ENCODE measurements at places on chromosomes 13 and 19. TPM values are rescaled to one million over a fixed set of nuclear protein-coding genes. Genes with fewer than 3 reads are reported as not detected.

DNA sequence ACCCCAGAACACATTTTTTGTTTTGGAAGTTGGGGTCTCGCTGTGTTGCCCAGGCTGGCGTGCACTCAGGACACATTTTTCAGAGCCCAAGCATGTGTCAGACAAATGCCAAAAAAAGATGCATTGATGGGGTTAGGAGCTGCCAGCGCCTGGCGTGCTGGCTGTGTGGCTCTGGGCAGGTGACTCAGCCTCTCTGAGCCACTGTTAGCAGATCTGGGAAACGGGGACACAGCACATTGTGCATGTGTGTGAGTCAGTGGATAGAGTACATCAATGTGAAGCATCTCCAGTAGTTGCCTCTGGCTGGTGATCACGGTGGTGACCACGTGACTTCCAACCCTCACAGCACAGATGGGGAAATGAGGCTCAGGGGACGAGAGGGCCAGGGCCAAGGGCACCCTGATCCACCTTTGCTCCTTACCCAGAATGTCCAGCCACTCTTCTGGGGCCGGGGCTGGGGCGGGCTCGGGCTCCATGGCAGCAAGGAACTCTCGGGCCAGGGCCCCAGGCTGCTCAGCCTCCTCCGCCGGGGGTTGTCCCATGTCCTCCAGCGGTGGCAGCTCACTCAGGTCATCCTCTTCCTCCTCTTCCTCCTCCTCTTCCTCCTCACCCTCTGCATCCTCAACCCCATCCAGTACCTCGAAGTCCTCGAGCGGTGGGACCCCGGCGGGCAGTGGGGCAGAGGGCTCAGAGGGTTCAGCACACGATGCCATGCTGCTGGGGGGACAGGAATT is 1.9 kb downstream of the FKBP8 start:
- no peak for DNase-seq
- no peak overlapping the region for H3K4me3 ChIP-seq
- H3K4me1 ChIP-seq, result peaks cover 10% of the 10 kb centered on the region

DNA sequence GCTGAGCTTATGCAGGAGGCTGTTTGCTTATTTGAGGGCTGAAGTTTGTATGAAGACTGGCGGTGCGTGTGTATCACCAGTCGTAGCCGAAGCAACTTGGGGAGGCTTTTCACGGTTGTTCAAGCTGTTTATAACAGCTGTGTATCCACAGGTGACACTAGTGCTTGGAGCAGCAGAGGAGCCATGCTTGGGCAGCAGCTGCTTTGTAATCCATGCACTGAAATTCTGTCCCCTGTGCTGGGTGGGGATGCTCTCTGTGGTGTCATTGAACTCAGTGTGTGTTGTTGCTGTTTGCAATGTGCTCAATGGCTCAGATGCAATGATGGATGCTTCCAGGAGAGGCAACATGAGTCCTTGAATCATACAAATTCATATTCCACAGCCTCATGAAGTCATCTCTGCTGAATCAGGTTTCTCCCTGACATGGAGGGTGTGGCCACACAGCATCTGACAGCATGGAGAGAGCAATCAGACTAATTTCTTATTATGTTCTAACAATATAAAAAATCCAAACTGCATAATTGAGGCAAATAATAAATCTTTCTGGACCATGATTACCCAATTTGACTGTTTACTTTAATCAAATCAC is 18.8 kb upstream of the GTF3A start:
- no peaks in the 10 kb centered on the region for H3K36me3 ChIP-seq
- H3K27ac ChIP-seq, result no peak overlapping the region
- H3K27me3 ChIP-seq, result peaks cover 2% of the 10 kb centered on the region
- no peak for DNase-seq
- no peak overlapping the region for H3K4me3 ChIP-seq

DNA sequence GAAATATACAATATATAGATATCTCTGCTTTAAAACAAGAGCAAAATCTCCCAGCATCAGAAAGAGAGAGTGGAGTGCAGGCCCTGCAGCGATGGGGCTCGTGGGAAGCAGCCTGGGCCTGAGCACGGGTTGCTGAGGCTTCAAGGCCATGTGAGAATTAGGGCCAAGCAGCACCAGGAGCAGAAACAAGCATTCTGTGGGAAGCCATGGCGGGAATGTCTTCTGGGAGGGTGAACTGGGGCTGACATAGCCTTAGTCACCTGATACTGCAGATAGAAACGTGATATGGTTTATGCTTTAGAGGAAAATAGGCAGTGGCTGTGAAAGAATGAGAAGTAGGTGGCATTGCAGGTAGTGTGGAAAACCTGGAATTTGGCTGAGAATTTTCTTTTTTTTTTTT is 472.3 kb downstream of the IRS2 start:
- H3K4me3 ChIP-seq, result no peak overlapping the region
- no peak for DNase-seq
- H3K4me1 ChIP-seq, result peaks cover 19% of the 10 kb centered on the region
- H3K27me3 ChIP-seq, result no peaks in the 10 kb centered on the region
- no peaks in the 10 kb centered on the region for H3K36me3 ChIP-seq

- H3K36me3 ChIP-seq, result 0 out of 2 replicates have a peak, but pooled peaks cover 2% of the 10 kb centered on the region
- DNase-seq, result no peak
- no peak overlapping the region for H3K27ac ChIP-seq
- no peaks in the 10 kb centered on the region for H3K27me3 ChIP-seq
- peaks cover 28% of the 10 kb centered on the region for H3K4me1 ChIP-seq
Observed at GRCh38 chr19:8371011-8371804, 7.3 kb downstream of the ANGPTL4 start.

DNA sequence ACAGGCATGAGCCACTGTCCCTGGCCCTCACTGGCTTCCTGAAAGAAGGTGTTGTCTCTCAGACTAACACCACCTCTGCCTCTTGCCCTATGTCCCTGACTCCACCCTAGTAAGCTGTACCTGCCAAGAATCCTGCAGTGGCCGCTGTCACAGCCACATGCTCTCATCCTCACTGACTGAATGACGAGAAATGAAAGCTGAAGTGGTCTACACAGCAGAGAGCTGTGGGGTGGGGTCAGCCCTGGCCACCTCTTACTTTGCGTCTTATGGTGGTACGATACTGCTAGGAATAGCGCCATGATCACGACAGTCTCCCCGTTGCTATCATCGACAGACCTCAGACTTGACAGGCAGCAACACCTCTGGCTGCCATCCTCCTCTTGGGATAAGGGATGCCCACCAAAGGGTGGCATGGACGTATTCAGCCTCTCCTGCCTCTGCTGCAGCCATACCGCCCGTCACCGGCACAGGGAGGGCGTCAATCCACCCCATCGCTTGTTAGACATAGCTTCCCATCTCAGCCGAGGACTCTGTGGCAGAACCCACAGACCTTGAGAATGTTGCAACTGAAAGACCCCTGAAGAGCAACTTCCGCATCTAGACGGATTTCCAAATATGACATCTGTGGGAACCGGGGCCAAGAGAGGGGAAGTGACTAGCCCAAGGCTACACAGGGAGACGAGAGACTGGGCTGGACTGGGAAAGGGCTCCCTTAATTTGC is 809 bp downstream of the MYO1F start:
- no peak for DNase-seq
- H3K4me1 ChIP-seq, result peaks cover 36% of the 10 kb centered on the region
- no peaks in the 10 kb centered on the region for H3K36me3 ChIP-seq
- no peaks in the 10 kb centered on the region for H3K27me3 ChIP-seq
- H3K4me3 ChIP-seq, result no peak overlapping the region
- 0 out of 2 replicates have a peak overlapping the region, but pooled peaks have one; percentile 17 for H3K27ac ChIP-seq

GRCh38 chr13:111542530-111543341 is 222.3 kb downstream of the TEX29 start:
- H3K4me1 ChIP-seq, result no peaks in the 10 kb centered on the region
- no peaks in the 10 kb centered on the region for H3K36me3 ChIP-seq
- DNase-seq, result no peak
- no peak overlapping the region for H3K27ac ChIP-seq
- H3K27me3 ChIP-seq, result peaks cover 57% of the 10 kb centered on the region
- no peak overlapping the region for H3K4me3 ChIP-seq

DNA sequence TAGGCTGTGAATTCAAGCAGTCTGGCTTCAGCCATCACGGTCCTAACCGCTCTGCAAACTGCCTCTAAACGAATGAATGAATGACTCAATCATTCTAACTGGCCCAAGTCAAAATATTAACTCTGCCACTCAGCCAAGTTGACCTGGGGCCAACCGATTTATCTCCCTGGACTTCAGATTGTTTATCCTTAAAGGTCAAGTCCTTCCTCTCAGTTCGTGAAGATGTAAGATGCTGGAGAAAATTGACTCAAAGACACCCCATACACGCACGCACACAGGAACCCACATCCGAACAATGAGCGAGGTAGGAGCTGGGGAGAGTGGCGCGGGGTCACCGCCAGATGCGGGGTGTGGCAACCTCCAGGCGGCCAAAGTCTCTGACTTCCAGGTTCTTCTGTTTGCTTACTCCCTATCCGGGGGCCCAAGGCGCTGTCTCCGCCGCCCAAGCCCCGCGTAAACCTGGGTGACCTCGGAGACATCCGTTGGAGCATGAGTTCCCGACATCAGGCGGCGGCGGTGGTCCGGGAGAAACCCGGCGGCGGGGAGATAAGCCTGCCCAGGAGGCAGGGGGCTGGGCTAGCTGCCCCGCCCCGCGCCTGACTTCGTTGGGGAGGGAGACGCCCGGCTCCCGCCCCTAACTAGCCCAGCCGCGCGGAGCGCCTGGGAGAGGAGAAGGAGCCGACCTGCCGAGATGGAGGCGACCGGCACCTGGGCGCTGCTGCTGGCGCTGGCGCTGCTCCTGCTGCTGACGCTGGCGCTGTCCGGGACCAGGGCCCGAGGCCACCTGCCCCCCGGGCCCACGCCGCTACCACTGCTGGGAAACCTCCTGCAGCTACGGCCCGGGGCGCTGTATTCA is at the start of gene CYP2S1:
TSS of gene CYP2S1 (plus strand) at position 646 of the 856 bp plus-strand sequence. CDS start at position 692, 46 bp downstream.
- H3K27ac ChIP-seq, result no peak within 1 kb of the TSS
- H3K36me3 ChIP-seq, result no peaks in the 10 kb centered on the region
- DNase-seq, result no peak
- H3K4me3 ChIP-seq, result no peak within 1 kb of the TSS
- peaks cover 8% of the 10 kb centered on the region for H3K4me1 ChIP-seq

DNA sequence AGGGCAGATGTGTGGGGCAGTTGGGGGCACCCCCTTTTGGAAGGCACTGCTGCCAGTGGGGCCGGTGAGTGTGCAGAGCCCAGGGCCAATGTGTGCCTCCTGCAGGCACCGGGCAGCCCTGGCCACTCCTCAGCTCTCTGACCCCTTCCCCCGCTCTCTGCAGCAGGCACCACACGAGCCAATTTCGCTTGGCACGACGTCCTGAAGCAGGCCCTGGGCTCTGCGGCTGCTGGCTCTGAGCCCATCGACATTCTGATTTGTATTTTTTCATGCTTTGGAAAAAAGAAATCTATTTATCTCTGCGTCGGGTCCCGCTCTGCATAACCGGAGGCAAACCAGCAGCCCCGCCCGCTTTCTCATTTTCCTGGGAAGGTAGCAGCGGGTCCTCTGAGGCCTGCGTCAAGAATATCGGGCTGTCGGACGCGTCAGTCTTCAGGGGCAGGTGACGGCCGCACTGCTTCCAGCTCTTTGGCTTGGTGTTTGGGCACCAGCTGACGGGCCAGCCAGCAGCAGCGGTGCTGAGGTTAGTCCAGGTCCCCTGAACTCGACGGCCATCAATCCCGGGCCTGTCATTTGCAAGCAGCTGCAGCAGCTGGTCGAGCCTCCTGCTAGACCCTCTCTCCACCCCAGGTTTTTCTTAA is 134.3 kb downstream of the KDM4B start:
- no peak for DNase-seq
- no peak overlapping the region for H3K27ac ChIP-seq
- H3K36me3 ChIP-seq, result peaks cover 23% of the 10 kb centered on the region
- H3K4me3 ChIP-seq, result no peak overlapping the region

- no peak overlapping the region for H3K27ac ChIP-seq
- peaks cover 42% of the 10 kb centered on the region for H3K4me1 ChIP-seq
- peaks cover 14% of the 10 kb centered on the region for H3K36me3 ChIP-seq
- no peak overlapping the region for H3K4me3 ChIP-seq
Observed at GRCh38 chr13:98504371-98504963, 72.4 kb downstream of the STK24 start.

DNA sequence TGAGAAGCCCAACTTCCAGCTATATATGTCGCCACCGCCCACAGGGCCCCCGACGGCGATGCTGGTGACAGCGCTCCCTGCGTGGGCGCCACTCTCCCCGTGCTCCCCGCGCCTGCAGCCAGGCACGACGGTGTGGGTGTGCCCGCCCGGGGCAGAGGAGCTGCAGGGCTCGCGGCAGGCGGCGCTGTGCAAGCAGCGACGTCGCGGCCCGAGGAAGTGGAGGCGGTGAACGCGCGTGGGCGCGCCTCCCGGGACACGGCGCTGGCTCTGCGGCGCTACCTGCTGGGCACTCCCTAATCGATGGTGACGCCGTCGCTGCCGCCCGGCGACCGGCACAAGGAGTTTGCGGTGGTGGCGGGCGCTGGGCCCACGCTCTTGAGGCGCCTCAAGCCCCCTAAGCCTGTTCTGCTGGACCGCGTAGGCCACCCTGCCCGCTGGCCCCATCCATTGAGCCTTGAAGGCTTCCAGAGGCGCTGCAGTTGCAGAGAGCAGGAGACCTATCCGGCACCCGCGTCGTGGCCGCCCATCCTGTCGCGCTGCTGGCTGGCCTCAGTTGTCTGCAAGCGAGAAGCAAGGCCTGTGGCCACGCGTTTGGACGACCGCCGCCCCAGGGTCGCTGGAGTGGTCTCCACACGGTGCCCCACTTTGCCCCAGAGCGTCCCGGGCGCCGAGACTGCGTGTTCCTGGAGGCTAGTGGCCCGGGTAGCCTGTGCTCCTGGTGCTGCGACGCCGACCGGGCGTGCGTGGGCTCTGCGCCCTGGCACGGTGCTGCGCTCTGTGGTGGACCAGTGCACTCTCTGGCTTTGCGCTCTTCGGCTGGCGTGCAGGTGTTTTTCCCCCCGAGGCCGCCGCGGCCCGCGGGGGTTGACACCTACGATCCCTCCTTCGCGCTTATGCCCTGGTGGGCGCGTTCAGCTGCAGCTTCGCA is 23.1 kb downstream of the LRFN3 start:
- no peaks in the 10 kb centered on the region for H3K36me3 ChIP-seq
- H3K27me3 ChIP-seq, result peaks cover 28% of the 10 kb centered on the region
- no peak overlapping the region for H3K4me3 ChIP-seq
- DNase-seq, result no peak

The MCEMP1 gene
- total RNA-seq, result not detected

The ZNF433 gene
- total RNA-seq, result 0.50 TPM

The RFPL4A gene
- not detected for total RNA-seq
